ENCODE measurements at places on chromosomes 2 and 18. TPM values are rescaled to one million over a fixed set of nuclear protein-coding genes. Genes with fewer than 3 reads are reported as not detected.
A peak's percentile ranks its signal among the peaks of the same experiment; 100 is the strongest.

- DNase-seq = no peak
These were observed 45.9 kb downstream of the RPIA start for GRCh38 chr2:88737385-88737784.

DNA sequence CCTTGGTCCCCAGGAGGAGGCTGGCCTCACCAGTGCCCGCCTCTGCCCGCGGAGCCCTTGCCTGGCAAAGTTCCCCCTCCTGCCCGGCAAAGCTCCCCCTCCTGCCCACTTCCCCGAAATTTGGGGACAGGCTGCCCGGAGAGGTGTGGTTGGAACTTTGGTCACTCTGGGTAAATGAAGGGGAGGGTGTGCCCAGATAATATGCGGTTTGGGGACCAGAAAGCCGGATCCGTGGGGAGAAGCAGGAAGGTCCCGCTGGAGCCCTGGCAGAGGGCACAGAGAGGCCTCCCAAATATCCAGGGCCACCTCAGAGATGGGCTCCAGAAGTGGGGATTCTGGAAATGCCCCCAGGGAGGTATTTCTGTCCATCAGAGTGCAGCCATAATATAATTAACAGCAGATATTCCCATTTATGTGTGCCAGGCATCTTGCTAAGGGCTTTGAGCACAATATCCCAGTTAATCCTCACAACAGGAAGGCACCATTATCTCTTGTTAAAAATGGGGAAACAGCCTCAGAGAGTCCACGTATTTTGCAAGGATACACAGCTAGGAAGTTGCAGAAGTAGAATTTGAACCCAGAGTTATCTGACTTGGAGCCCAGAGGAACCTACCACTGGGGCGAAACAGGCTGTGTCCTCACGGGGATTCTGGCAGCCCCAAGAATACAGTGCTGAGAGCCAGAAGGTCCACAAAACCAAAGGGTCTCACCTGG, 914 bp downstream of the STEAP3 start:
- no peak for DNase-seq

DNA sequence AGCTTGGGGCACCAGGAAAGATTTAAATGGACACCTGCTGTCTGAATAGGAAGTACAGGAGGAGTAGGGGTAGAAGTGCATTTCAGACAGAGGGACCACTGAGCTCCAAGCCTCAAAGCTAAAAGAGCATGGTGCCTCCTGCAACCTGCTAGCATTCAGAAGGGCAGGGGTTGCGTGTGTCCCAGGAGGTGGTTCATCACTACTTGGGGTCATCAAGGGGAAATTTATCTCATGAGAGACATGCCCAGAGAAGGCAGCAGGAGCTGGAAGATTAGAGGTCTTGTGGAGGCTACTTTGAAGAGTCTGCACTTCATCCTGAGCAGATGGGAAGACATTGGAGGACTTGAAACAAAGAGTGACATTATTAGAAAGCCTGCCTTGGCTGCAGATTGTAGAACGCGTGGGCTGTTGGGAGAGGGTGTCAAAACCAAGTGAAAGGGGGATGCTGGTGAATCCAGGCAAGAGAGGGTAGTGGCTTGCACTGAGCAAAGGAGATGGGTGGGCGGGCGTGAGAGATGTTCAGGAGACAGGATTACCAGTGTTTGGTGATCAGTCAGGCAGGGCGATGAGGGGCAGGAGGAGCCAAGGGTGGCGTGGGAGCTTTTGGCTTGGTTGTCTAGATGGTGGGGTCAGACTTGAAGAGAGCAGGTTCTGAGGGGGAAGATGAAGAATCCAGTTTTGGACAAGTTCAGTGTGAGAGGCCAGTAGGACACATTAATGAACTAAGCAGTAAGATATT, 154.0 kb downstream of the DYSF start:
- no peak for DNase-seq

DNA sequence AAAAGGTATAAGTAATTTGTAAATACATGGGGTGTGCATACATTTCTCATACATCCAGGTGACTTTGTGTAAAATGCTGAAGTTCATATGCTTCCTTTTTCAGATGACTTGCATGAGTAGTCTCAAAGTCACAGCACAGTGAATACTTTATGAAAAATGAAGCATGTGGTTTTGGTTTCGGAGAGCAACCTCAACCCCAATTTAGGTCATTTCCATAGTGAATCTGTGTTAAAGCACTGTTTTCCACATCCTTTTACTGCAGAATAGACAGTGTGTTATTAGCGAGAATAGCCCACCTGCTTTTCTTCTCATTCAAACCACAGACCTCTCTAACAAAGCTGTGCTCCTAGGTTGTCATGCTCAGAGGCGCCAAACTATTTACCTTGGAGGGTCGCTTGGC, 204.4 kb upstream of the RASGRP3 start:
- no peak for DNase-seq

GRCh38 chr18:12027046-12027445, 45.7 kb downstream of the IMPA2 start:
- peak; percentile 52 for DNase-seq

DNA sequence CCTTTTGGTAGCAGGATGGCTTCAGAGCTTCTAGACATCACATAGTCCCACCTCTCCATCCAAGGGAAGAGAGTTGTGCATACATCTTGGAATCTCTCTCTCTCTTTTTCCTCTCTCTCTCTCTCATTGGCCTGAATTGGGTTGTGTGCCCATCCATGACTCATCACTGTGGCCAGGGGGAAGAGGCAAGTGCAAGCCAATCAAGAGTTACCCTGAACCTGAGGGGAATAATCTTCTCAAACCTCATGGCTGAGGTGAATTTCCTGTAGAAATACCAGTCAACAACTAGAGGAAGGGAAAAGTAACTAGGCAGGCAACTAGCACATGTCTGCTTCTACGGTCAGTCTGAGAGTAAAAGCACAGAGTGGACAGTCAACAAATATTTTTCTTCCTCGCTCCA, 7.3 kb upstream of the CHN1 start:
- no peak for DNase-seq

DNA sequence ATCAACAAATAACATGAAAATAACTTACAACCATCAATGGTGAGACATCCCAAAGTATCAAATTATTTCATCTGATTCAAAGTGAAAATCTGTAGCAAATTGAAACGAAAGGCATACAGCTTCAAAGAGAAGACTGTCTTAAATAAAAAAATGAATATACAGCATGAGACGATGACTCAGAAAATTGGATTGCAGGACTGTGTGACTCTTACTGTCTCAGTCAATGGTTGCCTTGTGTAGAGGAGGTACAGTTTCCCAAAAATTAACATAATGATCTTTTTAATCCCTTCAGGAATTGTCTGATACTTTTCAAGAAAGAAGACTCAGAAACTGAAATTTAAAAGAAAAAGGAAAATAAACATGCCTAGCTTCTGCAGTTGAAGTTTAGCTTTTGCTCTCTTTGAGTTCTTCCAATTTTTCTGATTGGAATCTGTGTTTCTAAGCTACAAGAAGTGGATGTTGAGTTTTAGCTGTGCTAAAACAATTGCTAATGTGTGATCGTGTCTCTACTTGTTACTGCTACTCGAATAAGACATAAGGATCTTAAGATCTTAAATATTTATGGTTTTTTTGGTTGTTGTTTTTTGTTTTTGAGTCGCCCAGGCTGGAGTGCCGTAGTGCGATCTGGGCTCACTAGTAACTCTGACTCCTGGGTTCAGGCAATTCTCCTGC, 41.1 kb upstream of the EPB41L3 start:
- DNase-seq = peak; percentile 85

DNA sequence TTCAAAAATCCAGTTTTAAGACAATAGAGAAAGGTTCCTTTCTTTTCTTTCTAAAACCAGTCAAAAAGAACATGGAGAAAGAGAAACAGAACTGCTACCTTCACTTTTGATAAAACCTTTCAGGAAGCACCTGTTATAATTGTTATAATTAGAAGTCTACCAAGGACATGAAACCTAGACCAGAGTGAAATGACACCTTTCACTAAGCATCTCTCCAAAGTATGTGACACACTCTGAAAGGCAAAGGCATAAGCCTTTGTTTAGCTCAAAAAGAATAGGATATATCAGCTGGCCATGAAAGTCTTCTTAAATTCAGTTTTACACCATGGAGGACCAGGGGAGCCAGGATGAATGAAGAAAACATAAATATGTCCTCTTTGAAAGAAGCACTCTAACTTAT, 18.8 kb upstream of the RBM45 start:
- no peak for DNase-seq

DNA sequence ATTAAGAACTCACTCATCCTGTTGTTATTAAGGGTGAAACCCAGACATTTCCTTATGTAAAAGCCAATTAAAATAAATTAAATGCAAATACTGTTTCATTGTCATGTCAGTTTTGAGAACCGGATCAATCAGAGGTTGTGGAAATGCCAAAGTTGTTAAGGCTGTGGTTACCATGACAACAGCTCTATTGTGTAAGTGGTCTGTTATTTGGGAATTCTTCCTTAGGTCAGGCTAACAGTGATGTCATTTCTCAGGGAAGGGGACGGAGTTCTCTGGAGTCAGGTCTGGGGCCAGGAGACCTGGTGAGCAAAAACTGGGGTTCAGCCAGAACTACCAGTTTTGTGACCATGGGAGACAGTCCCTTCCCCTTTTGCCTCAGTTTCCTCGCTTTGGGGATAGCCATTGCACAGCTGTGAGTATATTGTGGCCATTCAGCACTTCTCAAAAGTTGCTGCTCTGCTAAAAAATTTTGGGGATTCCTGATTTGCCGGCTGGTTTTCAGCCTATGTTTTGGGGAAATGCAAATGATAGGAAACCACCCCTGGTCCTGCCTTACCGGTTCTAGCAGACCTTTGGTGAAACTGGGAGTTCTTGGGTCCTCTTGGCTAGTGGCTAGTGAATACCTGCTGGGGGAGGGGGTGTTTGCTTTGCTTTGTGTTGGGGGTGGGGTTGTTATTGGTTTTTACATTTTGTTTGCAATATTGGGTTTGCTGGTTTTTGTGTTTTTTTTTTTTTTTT, 21.6 kb downstream of the HPCAL1 start:
- DNase-seq = no peak

- no peak for DNase-seq
These were observed 128.2 kb upstream of the GLI2 start for GRCh38 chr2:120607506-120607905.

DNA sequence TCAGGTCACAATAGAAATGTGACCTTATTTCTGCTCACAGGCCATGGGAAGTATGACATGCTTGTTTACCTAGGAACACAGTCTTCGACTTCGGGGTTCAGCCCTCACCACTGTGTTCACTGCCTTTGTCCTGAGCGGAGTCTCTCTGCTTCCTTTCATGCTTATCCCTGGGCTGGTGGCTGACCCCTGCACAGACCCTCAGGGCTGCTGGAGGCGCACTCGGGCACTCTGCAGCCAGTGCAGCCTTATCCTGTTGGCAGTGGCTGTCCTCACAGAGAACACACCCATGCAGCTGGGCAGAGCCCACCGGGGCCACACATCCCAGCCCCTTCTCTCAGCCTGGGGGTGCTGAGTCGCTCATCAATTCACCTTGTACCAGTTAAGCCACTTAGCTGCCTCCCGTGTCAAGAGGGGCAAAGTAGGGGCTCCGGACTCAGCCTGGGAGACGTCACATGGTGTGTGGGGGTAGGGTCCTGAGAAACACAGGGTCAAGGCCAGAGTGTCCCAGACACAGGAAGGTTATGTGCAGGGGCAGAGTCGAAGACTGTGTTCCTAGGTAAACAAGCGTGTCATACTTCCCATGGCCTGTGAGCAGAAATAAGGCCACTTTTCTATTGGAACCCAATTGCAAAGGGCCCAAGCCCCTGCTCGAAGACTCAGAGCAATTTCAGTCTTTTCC, 107.5 kb downstream of the FAM210A start:
- no peak for DNase-seq

GRCh38 chr2:129133692-129134641, 815.3 kb upstream of the HS6ST1 start:
- no peak for DNase-seq

GRCh38 chr2:240637116-240637900, 12.0 kb downstream of the GPR35 start:
- DNase-seq = no peak

DNA sequence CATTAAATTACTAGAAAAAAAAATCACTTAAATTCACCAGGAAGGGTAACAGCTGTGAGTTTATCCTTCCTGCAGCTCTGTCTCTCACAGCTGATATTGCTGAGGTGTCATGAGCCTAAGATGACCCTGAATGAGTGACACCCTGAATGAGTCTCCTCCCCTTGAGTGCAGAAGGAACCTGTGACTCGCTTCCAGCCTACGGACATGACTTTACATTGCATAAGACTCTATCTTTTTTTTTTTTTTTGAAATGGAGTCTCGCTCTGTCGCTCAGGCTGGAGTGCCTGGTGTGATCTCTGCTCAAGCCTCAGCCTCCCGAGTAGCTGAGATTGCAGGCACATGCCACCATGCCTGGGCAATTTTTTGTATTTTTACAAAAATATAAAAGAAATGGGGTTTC, 14.1 kb downstream of the MRO start:
- no peak for DNase-seq

GRCh38 chr2:197324801-197325200, 14.2 kb upstream of the ANKRD44 start:
- no peak for DNase-seq

The SLC5A7 gene
- not detected for total RNA-seq
